ENCODE measurements at places on chromosomes 1 and 21.

GRCh38 chr1:938088-938683, 14.5 kb downstream of the SAMD11 start:
- peak; percentile 35 for DNase-seq

GRCh38 chr1:64599242-64599641, 129.3 kb downstream of the CACHD1 start:
- DNase-seq: no peak

DNA sequence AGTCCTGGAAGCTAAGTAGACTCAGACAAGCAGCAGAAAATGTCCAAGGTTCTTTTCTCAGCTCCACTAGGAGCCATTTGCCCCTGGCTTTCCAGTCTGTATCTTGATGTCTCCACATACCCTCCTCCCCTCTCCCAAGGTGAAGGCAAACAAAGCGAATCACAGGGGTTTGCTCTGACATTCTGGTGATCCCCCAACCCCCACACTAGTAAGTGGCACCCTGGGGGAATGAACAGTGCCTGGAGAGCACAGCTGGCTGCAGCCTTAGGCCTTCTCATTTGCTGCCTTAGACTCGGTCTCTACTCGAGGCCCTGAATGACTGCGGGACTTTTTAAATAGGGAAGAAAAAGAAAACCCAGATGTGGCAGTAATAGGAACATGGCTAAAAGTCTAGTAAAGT, 15.3 kb downstream of the ERI3 start:
- no peak for DNase-seq

DNA sequence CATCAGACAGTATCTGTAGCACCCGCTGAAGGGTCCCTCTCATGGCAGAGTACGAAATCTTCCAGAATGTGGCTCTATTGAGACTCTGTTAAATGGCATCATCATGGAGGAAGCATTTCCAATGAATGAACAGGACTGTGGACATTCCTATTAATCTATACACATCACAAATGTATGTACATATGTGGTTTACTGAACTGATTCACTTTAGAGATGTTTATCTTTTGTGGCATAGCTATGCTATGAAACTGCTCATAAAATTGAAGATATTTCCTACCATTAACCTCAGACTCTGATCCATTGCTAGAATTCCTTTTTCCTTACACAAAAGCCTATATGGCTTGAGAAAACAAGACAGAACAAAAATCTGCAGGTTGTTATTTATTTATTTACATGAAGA, 259.6 kb upstream of the RRP15 start:
- no peak for DNase-seq

- DNase-seq: no peak
These were observed 221.4 kb downstream of the PTPRU start for GRCh38 chr1:29457496-29458368.

DNA sequence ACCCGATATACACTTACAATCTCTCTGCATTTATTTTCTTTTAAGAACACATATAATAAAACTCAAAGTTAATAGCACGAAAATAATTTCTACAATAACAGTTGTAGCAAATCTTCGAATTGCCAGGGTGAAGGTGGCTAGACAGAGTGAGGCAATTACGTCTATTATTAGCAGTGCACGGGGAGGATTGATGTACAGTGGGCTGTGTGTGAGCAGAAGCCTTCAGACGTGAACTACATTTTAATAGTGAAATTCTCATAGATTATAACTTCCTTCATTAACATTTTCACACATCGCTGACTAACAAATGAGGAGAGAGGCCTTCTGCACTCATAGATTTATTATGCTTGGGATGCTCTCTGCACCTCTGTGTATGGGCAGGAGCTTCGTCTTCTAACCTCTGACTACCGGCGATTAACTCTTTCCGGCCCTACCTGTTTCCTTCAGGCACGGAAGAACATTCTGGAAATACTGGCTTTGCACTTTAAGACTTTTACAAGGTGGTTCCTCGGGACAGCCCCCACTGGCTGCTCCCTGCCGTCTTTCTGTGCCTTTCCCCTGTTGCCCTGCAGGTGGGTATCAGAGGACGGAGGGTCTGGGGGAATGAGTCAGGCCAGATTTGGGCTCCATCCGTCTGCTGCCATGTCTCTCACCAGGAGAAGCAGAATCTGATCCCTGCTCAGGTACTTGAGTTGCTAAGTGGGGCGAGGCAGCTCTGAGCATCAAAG, 200.5 kb downstream of the CAMTA1 start:
- DNase-seq: no peak

DNA sequence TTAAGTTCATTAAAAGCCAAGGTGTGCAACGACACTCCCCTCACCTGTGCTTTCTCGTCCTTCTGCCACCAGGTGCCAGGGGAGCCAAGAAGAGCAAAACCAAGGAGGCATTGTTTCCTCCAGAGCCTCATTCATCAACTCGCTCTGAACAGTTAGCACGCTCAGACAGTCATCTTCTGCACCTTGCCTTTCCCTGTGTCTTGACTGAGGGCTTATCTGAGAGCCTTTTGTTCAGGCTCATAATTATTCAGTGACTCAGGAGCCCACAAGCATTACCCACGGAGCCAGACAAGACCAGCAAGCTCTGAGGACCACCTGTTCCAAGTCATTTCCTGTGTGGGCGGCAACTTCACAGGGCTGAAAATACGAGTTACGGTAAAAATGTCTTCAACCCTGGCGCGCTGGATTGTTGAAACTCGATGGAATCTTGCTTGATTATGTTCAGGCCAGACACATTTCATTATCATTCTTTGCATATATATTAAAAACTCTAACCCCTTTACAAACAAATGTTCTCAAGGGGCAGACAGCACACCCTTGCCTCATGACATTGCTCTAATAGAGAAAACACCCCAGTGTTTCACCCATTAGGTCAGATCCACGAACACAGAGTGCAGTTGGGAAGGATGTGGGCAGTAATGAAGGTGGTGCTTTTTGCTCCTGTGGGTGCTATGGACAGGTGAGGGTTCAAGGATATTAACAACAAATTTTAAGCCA, 89.7 kb upstream of the RUNX1 start:
- DNase-seq: no peak

GRCh38 chr21:43851593-43851992, 13.4 kb upstream of the AGPAT3 start:
- no peak for DNase-seq

GRCh38 chr1:197180252-197180878, 33.9 kb upstream of the ASPM start:
- peak; percentile 8 for DNase-seq

DNA sequence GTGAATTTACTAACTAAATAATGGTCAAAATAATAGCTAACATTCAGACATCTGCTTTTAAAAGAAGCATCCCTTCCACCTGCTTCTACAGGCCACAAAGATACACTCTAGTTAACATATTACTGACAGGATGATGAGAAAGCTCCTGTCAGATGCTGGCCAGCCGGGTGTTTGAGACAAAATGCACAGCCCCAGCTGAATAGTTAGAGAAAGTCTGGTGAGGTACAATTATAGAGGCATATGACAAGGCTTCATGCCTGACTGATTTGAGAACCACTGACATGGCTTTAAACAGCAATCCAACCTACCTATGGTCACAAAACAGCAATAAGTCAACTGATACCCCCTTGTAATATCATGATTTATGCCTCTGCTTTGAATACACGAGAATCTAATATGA, 137.0 kb downstream of the DENND1B start:
- no peak for DNase-seq

GRCh38 chr1:152823294-152823693, 4.0 kb upstream of the LCE1A start:
- no peak for DNase-seq

GRCh38 chr1:17307946-17308345, at the start of gene PADI4:
PADI4 (plus strand) TSS chr1:17308197; CDS start chr1:17308223, 26 bp downstream.
- no peak for DNase-seq

- no peak for DNase-seq
These were observed 8.8 kb downstream of the TFF2 start for GRCh38 chr21:42341776-42342542.

- no peak for DNase-seq
These were observed 17.1 kb downstream of the MORC3 start for GRCh38 chr21:36337099-36337509.

GRCh38 chr1:51969038-51969705, 21.3 kb downstream of the RAB3B start:
- DNase-seq: no peak

- DNase-seq: peak; percentile 59
These were observed at the start of gene DPH2 for GRCh38 chr1:43969746-43970466. DPH2 (plus strand) TSS chr1:43970010; CDS start chr1:43970176, 166 bp downstream.

- DNase-seq: peak; percentile 94
These were observed at the start of gene ATAD3A for GRCh38 chr1:1511533-1512285. ATAD3A (plus strand) TSS chr1:1512162; CDS start chr1:1512269, 107 bp downstream.

- DNase-seq: peak; percentile 29
These were observed 8.3 kb upstream of the GPR61 start for GRCh38 chr1:109531380-109531779.

DNA sequence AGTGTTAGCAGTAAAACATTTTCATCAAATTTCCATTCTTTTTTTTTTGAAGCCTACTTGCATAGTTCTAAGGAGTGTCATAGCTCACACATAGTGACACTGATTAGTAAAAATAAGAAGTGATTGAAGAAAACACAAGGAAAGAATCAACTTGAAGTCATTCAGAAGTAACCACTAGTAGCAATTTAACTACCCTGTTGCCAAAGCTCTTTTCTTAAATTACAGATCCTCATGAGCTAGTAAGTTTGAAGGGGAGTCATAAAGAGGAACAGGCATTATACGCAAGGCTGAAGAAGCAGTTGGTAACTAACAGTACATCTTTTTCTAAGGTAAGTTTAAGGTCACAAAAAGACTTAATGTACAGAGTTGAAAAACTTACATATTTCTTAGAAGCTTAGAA, 332.2 kb downstream of the CHRM3 start:
- no peak for DNase-seq

DNA sequence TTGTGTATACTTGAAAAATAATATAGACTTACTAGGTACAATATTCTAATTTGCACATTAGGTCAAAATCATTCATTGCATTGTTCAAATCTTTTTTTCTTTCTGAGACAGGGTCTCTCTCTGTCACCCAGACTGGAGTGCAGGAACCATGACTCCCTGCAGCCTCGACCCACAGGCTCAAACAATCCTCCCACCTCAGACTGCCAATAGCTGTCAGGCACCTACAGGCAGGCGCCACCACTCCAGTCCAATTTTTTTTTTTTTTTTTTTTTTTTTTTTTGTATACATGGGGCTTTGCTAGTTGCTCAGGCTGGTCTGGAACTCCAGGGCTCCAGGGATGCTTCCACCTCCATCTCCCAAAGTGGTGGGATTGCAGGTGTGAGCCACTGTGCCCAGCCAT, 656.9 kb downstream of the KCNT2 start:
- DNase-seq: no peak

DNA sequence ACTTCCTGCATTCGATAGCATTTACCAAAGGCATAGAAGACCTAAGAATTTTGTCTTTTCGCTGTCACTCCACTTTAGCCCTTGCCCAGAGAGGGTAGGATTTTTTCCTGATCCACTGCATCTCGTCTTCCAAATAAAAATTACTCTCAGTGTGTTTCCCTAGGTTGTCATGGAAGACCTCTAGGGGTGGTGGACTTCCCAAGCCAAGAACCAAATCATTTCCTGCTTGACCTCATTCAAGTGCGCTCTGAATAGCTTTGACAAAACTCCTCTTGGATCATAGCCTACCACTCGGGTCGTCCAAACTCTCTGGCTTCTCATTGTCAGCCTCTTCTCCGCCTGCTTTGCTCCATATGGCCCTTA, 431 bp upstream of the C1orf52 start:
- no peak for DNase-seq

DNA sequence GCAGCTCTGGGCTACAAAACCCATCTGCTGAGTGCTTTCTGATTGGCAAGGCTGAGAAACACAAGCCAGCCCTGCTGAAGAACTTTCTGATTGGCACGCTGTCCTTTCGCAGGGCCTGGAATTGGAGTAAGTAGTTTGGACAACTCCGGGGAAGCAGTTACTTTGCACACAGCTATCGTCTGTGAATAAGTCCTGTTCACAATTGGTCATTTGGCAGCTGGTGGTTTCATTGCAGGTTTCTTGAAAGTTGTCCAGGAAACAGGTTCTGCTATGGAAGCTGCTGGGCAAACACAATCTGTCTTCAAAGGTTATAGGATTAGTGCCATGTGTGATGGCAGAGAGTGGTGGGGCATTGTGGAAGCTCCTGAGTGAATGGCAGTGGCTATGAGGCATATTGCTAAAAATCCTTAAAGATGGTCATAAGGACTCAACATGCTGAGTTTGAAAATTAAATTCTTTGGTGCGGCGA, at the start of gene KRTAP27-1:
Gene KRTAP27-1, minus strand, starts transcription at position 419 of the 469 bp plus-strand sequence. Its CDS starts 26 bp downstream, at position 393.
- DNase-seq: no peak

- no peak for DNase-seq
These were observed 872 bp upstream of the PPP2R5A start for GRCh38 chr1:212284332-212284743.

GRCh38 chr1:107842241-107842640, 122.7 kb downstream of the VAV3 start:
- no peak for DNase-seq

GRCh38 chr21:21163904-21164303, 165.7 kb downstream of the NCAM2 start:
- no peak for DNase-seq

DNA sequence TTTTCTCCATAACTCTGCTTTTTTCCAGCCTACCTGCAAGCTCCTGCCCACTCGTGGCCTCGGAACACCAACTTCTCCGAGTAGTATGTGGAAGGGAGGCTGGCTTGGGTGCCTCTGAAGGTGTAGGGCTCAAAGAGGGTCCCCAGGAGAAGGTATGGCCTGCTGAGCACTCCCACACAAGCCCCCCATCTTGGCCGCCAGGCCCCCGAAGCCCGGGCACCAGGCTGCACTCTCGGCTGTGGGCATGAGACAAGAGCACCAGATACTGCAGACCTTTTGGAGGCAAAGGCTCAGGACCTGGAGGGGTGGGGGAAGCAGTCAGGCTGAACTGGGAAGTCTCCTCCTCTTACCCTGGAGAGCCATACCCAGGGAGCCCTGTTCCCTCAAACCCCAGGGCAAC, 1.7 kb downstream of the ZNF692 start:
- DNase-seq: no peak

GRCh38 chr1:84350550-84350949, 47.7 kb upstream of the DNASE2B start:
- DNase-seq: no peak

GRCh38 chr1:96581772-96582171, 139.8 kb upstream of the PTBP2 start:
- no peak for DNase-seq

- DNase-seq: peak; percentile 47
These were observed 4.4 kb upstream of the BARHL2 start for GRCh38 chr1:90721210-90722194.

GRCh38 chr1:227777156-227777555, 38.3 kb upstream of the PRSS38 start:
- DNase-seq: no peak

GRCh38 chr1:11929849-11930248, 3.6 kb upstream of the KIAA2013 start:
- peak; percentile 51 for DNase-seq

- DNase-seq: no peak
These were observed 184.6 kb downstream of the KCNT2 start for GRCh38 chr1:196423612-196424011.

All from right kidney (tissue), 9 donors.